ENCODE measurements at places on chromosomes 3 and 15.

GRCh38 chr3:149227591-149228268 lies 6.1 kb upstream of the CP start:
- peaks cover 11% of the 10 kb centered on the region for H3K4me1 ChIP-seq
- no peak overlapping the region for H3K4me3 ChIP-seq
- no peak for DNase-seq
- no peak overlapping the region for H3K27ac ChIP-seq
- no peaks in the 10 kb centered on the region for H3K27me3 ChIP-seq

- H3K36me3 ChIP-seq = no peaks in the 10 kb centered on the region
- no peak overlapping the region for H3K4me3 ChIP-seq
- no peak for DNase-seq
- H3K27ac ChIP-seq = no peak overlapping the region
Observed at GRCh38 chr15:60889006-60889405, 340.1 kb downstream of the RORA start.

GRCh38 chr3:190092250-190092649 lies 28.4 kb downstream of the P3H2 start:
- H3K4me1 ChIP-seq = no peaks in the 10 kb centered on the region
- no peak for DNase-seq

- no peaks in the 10 kb centered on the region for H3K4me1 ChIP-seq
- H3K27ac ChIP-seq = no peak overlapping the region
- no peak overlapping the region for H3K4me3 ChIP-seq
- DNase-seq = no peak
Observed at GRCh38 chr3:136664771-136665170, 87.4 kb downstream of the STAG1 start.

GRCh38 chr3:50275141-50275995 lies 3.5 kb upstream of the LSMEM2 start:
- peaks cover 12% of the 10 kb centered on the region for H3K4me1 ChIP-seq
- no peak overlapping the region for H3K27ac ChIP-seq
- H3K36me3 ChIP-seq = no peaks in the 10 kb centered on the region
- H3K27me3 ChIP-seq = 0 out of 2 replicates have a peak, but pooled peaks cover 16% of the 10 kb centered on the region

GRCh38 chr3:54731732-54732445 lies 196.0 kb downstream of the LRTM1 start:
- no peak overlapping the region for H3K27ac ChIP-seq
- H3K27me3 ChIP-seq = no peaks in the 10 kb centered on the region
- no peaks in the 10 kb centered on the region for H3K36me3 ChIP-seq
- H3K4me1 ChIP-seq = peaks cover 22% of the 10 kb centered on the region
- DNase-seq = no peak

- H3K27me3 ChIP-seq = no peaks in the 10 kb centered on the region
- H3K4me1 ChIP-seq = no peaks in the 10 kb centered on the region
- H3K36me3 ChIP-seq = no peaks in the 10 kb centered on the region
Observed at GRCh38 chr15:75131269-75131643, 70.4 kb upstream of the C15orf39 start.

- H3K27ac ChIP-seq = peak overlapping the region; percentile 64
- H3K36me3 ChIP-seq = peaks cover 27% of the 10 kb centered on the region
- H3K27me3 ChIP-seq = no peaks in the 10 kb centered on the region
- H3K4me1 ChIP-seq = no peaks in the 10 kb centered on the region
Observed at GRCh38 chr3:136142592-136142991, 53.5 kb downstream of the MSL2 start.

DNA sequence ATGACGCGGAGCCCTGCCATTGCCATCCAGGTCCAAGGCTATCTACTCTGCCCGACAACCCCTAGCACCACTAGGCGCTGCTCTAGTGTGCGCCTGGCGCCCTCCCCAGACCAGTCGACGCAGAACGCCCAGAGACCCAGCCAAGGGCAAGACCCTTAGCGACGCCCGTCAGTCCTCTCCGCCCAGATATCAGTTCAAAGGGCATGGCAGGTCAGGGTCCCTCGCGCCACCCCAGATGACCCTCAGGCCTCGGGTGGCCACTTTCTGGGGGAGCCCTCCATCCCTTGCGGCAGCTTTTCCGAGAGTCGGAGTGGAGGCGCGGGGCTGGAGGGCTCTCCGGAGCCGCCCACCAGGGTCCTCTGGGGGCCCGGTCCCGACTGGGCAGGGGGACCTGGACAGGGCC lies 371 bp upstream of the CLSTN2 start:
- peak; percentile 89 for DNase-seq
- H3K27ac ChIP-seq = no peak overlapping the region
- peak overlapping the region; percentile 50 for H3K4me3 ChIP-seq
- peaks cover 16% of the 10 kb centered on the region for H3K4me1 ChIP-seq
- no peaks in the 10 kb centered on the region for H3K36me3 ChIP-seq

DNA sequence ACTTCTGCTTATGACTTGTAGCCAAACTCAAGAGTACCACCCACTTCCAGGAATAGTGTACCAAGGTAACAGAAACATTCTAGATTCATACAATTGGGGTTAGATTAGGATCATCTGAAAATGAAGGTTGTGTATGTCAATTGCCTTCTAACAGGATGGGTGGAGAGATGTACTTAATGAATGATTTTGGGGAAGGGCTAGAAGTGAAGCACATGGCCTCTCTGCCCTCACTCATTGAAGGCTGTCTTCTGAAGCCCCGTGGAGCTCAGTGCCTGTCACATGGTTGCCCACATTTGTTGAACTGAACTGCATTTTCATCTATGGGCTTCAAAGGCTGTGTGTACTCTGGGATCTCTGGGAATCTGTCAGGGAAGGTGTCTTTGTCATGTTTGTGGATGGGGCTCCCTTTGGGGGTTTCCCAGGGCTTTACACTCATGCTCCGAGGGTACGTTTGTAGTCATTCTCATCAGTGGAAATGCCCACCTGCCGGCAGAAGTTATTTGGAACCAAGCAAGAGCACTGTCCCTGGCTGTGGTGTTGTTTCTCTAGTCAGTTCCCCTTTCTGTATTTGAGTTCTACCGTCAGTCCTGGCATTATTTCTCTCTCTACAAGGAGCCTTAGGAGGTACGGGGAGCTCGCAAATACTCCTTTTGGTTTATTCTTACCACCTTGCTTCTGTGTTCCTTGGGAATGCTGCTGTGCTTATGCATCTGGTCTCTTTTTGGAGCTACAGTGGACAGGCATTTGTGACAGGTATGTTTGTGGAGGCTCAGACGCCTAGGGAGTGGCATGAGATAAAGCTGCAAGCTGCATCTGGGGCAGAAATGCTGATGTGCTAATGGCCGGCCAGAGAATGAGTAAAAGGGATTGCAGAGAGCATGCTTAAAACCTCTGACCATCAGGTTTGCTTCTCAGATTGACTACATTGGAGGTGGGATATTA lies 22.4 kb downstream of the CD86 start:
- no peak overlapping the region for H3K27ac ChIP-seq
- H3K4me3 ChIP-seq = no peak overlapping the region
- H3K4me1 ChIP-seq = no peaks in the 10 kb centered on the region
- DNase-seq = no peak
- H3K36me3 ChIP-seq = no peaks in the 10 kb centered on the region
- peaks cover 18% of the 10 kb centered on the region for H3K27me3 ChIP-seq

GRCh38 chr3:42876401-42876800 lies 722 bp upstream of the CYP8B1 start:
- no peaks in the 10 kb centered on the region for H3K36me3 ChIP-seq
- H3K27me3 ChIP-seq = peaks cover 12% of the 10 kb centered on the region
- DNase-seq = no peak
- H3K27ac ChIP-seq = no peak overlapping the region

DNA sequence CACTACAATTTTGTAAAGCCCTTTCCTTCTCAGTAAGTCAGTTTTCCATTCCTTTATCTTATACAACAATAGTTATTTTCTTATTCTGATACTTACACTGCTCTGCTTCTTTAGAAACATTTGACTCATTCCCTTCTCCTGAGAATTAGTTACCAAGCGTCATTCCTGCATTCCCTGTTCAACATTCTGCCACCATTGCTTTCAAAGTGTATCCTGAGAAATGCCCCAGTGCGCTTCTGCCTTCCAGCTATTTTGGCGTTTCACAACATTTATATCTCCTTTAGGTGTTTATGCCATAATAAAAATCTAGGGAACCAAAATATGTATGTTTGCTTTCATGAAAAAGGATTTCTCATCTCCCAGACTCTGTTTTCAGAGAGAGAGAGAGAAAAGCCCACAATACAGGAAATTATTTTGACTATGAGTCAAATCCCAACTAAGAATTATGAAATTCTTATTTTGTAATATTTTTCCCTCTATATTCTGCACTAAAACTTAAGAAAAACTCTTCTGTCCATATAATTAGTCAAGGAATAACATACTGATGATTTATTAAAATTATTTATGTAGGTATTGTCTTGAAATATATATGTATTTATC lies 118.2 kb upstream of the RAP2B start:
- no peak for DNase-seq
- no peaks in the 10 kb centered on the region for H3K4me1 ChIP-seq
- H3K27ac ChIP-seq = no peak overlapping the region
- H3K36me3 ChIP-seq = no peaks in the 10 kb centered on the region
- no peak overlapping the region for H3K4me3 ChIP-seq
- no peaks in the 10 kb centered on the region for H3K27me3 ChIP-seq

DNA sequence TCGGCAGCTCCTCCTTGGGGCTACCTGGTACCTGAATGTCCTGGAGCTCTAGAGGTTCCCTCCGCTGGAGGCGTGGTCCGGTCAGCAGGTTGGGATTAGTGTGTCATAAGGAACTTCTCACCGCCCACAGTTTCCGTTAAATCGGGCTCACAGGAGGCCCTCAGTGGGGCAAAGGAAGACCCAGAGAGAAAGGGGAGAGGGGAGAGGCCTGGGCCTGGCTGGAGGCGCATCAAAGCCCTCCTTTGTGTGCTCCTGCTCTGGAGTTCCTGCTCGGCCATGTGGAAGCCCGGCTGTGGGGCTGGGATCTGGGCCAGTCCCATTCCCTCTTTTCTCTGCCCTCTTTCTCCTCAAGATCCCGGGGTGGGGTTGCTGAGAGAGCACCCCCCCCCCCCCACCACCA lies at the start of gene RLBP1:
Gene RLBP1 (minus strand): TSS at position 37 of the 400 bp plus-strand sequence. CDS start 2,604 bp downstream, outside the sequence.
- DNase-seq = no peak
- H3K36me3 ChIP-seq = no peaks in the 10 kb centered on the region
- H3K27me3 ChIP-seq = no peaks in the 10 kb centered on the region

GRCh38 chr15:53830707-53831386 lies 71.4 kb upstream of the WDR72 start:
- no peak for DNase-seq
- H3K36me3 ChIP-seq = no peaks in the 10 kb centered on the region
- no peaks in the 10 kb centered on the region for H3K4me1 ChIP-seq
- no peak overlapping the region for H3K4me3 ChIP-seq

GRCh38 chr3:40780925-40781406 lies 256.2 kb downstream of the ZNF621 start:
- H3K27me3 ChIP-seq = no peaks in the 10 kb centered on the region
- H3K4me3 ChIP-seq = no peak overlapping the region
- no peak for DNase-seq
- no peaks in the 10 kb centered on the region for H3K36me3 ChIP-seq

DNA sequence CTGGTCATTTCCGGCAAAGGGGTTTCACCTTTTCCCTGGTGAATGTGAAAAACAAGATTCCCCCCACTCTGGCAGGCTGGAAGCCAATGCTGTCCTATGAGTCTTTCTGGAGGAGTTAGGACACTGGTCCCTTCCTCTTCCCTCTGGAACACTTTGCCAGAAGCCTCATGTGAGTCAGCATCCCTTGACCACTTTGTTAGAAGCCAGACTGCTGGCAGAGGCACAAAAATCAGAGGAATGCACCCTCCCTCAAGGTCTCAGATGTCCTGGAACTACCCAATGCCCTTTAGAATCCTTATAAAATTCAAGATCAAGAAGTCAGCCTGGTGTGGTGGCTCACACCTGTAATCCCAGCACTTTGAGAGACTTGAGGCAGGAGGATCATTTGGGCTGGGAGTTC lies 26.6 kb downstream of the ITGB5 start:
- H3K4me3 ChIP-seq = no peak overlapping the region
- peaks cover 20% of the 10 kb centered on the region for H3K4me1 ChIP-seq
- H3K27me3 ChIP-seq = no peaks in the 10 kb centered on the region
- peak overlapping the region; percentile 71 for H3K27ac ChIP-seq

GRCh38 chr15:39094116-39094515 lies 486.8 kb upstream of the THBS1 start:
- H3K36me3 ChIP-seq = no peaks in the 10 kb centered on the region
- H3K27me3 ChIP-seq = no peaks in the 10 kb centered on the region
- H3K27ac ChIP-seq = peak overlapping the region; percentile 46
- peaks cover 16% of the 10 kb centered on the region for H3K4me1 ChIP-seq
- DNase-seq = no peak

- H3K4me1 ChIP-seq = peaks cover 3% of the 10 kb centered on the region
- no peaks in the 10 kb centered on the region for H3K36me3 ChIP-seq
- DNase-seq = no peak
- H3K27me3 ChIP-seq = no peaks in the 10 kb centered on the region
Observed at GRCh38 chr15:42602501-42602900, 27.1 kb downstream of the STARD9 start.

GRCh38 chr3:138908846-138909245 lies 38.1 kb downstream of the FOXL2 start:
- no peaks in the 10 kb centered on the region for H3K4me1 ChIP-seq
- H3K36me3 ChIP-seq = no peaks in the 10 kb centered on the region
- no peak overlapping the region for H3K4me3 ChIP-seq
- H3K27ac ChIP-seq = no peak overlapping the region
- H3K27me3 ChIP-seq = no peaks in the 10 kb centered on the region

DNA sequence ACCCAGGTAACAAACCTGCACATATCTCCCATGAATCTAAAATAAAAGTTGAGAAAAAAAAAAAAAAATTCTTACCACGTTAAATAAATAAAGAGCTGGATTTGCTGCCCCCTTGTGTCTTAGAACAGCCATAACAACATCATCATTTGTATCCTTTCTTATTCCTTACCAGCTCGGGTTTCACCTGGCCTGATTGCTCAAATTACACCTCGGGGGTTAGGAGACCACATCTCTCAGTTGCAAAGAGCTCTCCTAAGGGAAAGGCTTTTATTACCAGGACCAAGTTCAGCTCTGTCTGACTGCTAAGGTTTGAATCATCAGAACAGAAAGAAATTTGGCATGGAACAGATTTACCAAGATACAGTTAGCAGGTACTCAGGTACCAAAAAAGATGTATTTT lies 25.8 kb upstream of the RPL39L start:
- H3K27ac ChIP-seq = no peak overlapping the region
- no peaks in the 10 kb centered on the region for H3K27me3 ChIP-seq
- no peak overlapping the region for H3K4me3 ChIP-seq
- H3K36me3 ChIP-seq = no peaks in the 10 kb centered on the region

GRCh38 chr15:95284933-95285421 lies 1045.5 kb upstream of the NR2F2 start:
- no peak overlapping the region for H3K27ac ChIP-seq
- H3K27me3 ChIP-seq = no peaks in the 10 kb centered on the region
- H3K4me3 ChIP-seq = no peak overlapping the region
- no peak for DNase-seq
- H3K4me1 ChIP-seq = no peaks in the 10 kb centered on the region
- no peaks in the 10 kb centered on the region for H3K36me3 ChIP-seq

DNA sequence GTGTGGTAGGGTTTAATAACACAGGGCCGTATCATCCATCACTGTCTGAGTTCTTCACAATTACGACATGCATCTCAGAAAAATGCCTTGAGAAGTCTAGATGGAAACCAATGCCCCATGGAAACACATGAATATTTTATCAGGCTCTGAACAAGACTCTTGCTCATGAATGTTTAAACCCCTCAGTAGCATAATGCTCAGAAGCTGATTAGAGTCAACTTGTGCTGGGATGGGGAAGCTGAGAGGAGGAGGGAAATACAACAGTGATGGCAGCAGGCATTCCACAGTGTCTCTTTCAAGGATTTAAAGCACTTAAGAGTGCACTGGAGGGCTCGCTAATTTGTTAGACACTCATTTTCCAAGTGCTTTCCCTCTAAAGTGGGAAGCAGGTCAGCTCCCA lies 3.8 kb downstream of the GPR156 start:
- H3K36me3 ChIP-seq = no peaks in the 10 kb centered on the region
- no peaks in the 10 kb centered on the region for H3K4me1 ChIP-seq
- H3K27ac ChIP-seq = no peak overlapping the region
- no peak overlapping the region for H3K4me3 ChIP-seq
- DNase-seq = no peak
- no peaks in the 10 kb centered on the region for H3K27me3 ChIP-seq
